HCEC 1CT (cell line): ENCODE measurements at places on chromosomes 4 and X.
A peak's percentile ranks its signal among the peaks of the same experiment; 100 is the strongest.

GRCh38 chr4:130712038-130712437 lies 1616.1 kb downstream of the C4orf33 start:
- peak; percentile 72 for DNase-seq

GRCh38 chr4:119103263-119103662 lies 32.4 kb upstream of the MYOZ2 start:
- peak; percentile 95 for DNase-seq

GRCh38 chrX:108130889-108131288 lies 39.3 kb downstream of the ATG4A start:
- DNase-seq, result no peak

DNA sequence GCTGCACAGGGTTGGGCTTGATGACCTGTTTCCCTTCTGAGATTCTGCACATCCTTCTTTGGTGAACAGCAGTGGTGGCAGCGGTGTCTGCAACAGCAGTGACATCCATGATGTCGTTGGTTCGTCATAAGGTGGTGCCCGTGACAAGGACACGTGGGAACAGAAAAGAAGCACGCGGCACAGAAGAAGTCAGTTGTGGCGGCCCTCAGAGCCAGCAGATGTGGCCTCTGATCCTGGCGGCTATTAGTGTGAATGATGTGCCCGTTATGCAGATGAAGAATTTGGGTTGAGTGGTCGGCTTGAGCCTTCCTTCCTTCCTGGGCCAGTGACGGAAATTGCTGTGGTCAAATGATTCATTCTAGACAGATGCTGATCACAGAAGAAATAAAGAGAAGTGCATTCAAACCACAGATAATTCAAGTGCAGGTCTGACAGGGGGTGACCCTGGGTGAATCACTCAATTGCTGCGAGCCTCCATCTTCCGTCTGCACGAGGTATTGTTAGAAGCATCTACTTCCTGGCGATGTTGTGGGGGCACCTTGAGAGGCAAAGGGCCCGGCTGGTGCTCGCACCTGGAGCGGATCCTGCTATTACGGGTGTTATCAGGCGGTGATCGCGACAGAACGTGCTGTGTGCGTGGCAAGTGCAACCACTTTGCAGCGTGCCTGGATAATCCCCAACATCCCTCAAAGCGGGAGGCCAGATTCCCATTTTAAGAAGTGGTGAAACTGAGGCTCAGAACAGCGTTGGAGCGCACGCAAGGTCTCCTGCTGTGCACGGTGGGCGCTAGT lies 215.2 kb upstream of the PSAPL1 start:
- DNase-seq, result peak; percentile 82

DNA sequence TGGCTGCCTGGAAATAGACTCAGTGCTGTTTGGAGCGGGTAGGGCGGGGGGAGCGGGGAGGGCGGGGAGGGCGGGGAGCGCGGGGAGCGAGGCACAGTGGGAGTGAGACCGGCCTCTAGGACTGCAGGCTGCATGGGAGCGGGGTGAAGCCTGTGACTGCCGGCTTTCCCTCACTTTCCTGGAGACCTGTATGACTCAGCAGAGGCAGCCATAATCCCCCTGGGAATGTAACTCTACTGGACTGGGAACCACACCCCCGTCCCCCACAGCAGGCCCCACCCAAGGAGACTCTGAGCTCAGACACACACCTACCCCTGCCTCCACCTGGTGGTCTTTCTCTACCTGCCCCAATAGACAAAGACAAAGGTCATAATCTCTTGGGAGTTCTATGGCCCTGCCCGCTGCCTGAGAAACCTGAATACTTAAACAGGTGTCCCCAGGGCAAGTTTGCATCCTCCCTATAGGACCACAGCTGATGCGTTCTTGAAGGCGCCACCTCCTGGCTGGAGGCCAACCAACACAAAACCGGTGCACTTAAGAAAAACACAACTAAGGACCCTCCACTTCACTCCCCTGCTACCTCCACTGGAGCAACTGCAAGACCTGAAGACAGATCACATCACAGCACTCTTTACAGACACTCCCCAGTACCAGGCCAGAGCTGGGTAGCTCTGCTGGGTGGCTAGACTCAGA lies 18.0 kb downstream of the HDAC8 start:
- DNase-seq, result no peak

DNA sequence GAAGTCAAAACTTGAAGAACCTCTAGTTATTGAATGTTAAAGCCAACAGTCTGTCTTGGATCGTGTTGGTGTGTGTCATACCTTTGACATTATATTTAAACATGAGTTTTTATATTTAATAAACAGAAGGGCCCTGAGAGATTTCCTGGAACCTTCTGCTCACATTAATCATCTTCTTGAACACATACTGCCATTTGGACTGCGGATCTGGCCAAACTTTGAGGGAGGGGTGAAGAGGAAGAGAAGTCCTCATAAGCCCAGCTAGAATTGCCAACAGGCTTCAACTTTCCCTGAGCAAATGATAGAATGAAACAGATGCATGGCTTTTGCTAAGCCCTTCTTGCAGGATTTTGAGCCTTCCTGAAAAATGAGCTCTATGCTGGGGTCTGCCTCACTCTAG lies 27.4 kb downstream of the CCKAR start:
- no peak for DNase-seq

- DNase-seq, result no peak
Observed at GRCh38 chr4:40916880-40917279, 167.1 kb downstream of the NSUN7 start.

DNA sequence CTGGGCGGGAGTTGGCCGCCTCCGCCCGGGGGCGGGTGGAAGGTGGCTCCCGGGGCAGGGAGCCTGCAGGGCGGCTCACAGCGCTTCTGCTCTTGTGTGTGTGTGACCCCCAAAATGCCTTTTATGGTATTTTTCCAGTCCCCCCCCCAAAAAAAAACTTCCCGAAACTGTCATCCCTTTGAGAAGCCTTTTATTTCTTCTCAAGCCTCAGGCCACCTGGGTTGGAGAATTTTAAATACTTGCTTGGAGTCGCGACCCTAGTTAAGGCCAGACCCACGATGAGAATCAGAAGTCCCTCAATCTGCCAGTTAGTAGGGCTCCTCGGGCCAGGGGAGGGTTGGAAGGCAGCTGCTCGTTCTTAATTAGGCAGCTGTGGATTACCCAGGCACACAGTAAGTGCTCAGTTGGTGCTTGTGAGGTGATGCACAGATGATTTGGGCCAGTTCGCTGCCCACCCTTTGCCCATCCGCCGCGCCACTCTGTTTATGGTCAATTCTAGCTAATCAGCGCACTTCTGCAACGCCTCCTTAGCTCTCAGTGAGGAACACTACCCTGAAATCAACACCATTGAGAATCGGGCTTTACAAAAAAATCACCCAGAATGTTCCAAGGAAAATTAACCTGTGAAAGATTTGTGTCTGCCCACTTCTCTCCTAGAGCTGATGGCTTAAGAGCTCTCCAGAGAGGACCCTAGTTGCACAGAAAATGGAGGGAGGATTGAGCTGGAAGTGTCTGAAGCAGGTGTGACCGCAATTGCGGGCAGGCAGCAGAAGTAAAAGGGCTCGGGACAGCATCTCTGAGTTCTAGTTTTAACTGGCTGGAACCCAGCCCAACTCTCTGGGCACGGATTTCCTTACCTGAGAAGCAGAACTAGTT lies 648 bp upstream of the SCD5 start:
- no peak for DNase-seq

DNA sequence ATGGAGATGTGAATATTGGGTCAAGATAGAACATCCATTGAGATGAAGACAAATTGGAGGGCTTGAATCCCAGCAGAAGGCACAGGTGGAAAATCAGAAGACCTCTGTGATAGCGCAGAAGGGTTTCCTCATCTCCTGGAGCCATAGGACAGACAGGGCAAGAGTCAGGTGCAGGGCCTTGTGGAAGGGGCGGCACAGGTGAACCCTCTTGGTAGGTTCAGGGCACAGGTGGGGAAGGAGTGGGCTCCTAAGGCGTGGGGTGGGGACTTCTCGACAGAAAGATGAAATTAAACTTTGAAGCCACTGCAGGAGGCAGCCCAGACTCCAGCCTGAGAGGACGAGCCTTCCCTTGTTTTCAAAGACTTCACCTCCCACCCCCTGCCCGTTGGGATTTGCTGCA lies 9.3 kb upstream of the RGS12 start:
- no peak for DNase-seq

- DNase-seq, result no peak
Observed at GRCh38 chr4:150534818-150535217, 47.1 kb upstream of the MAB21L2 start.

DNA sequence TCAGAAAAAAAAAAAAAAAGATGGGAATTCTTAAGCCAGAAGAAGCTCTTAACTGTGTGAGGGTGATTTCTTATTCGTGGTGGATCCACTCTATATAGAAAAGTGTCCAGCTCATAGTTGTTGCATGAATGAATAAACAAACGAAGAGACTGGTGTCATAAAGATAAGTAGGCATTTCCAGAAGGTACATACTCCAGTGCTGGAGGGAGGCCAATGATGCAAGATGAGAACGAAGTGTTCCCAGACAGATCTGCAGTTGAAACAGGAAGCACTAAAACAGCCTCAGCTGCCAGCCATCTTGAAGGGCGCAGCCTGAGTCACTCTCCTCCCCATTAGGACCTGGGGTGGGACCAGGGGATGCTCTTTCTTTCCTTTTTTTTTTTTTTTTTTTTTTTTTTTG lies 47.4 kb upstream of the HOPX start:
- peak; percentile 88 for DNase-seq

- peak; percentile 83 for DNase-seq
Observed at GRCh38 chr4:28373601-28374000, 1513.0 kb downstream of the STIM2 start.

- DNase-seq, result no peak
Observed at GRCh38 chr4:39046249-39046648, 14.0 kb upstream of the TMEM156 start.

GRCh38 chrX:132226169-132226568 lies 6.9 kb upstream of the RAP2C start:
- no peak for DNase-seq

DNA sequence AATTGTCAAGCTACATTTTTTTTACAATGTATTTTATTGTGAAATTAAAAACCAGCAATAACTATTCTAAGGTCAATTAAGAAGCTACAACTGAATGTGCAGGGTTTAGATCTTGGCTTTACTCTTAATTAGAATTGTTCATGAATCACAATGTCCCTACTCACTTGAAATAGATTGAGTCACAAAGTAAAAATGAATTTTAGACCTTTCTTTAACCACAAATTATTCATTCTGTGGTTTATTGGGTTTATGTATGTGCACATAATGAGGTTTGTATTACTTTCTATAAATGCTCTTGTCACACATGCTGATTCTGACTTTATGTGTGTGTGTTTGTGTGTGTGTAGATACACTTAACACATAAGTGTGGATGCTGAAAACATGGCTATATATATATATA lies 647.0 kb upstream of the AADAT start:
- DNase-seq, result peak; percentile 6

GRCh38 chr4:38606587-38606905 lies 57.5 kb upstream of the KLF3 start:
- no peak for DNase-seq

GRCh38 chr4:125022855-125023501 lies 291.8 kb upstream of the FAT4 start:
- no peak for DNase-seq

DNA sequence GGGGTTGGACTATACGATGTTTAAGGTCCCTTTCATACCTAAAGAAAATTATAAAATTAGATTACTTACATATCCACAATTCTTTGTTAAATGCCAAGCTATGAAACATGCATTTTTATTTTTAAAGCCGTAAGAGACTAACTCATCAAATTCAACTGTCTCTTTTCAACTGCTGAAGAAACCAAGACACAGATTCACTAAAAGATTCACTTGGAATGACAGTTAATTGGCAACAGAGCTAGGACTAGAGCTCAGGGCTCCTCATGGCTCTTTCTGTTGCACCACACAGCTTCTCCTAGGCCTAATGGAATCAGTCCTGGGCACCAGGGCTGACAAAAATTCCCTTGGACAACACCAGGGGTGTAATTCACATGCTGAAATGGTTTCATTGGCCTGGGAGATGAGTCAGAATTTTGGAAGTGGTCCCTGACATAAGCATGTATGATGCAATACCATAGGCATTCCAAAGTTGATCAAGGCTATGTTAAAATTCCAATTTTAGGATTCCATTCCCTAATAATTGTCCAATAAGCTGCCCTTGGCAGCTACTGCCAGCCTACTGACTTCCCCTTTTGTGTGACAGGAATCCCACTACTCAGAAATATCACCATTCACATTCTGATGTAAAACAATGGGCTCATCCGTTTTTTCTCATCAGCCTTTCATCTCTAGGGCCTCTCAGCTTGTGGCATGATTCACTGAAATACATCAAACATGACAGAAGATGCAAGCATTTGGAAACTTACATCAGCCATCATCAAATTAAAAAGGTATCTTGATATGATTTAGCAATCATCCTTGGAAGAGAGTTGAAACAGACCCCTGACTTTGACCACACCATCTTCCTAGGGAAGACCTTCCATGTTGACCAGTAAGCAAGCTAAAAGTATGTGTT lies 54.2 kb downstream of the PLAC1 start:
- peak; percentile 86 for DNase-seq

DNA sequence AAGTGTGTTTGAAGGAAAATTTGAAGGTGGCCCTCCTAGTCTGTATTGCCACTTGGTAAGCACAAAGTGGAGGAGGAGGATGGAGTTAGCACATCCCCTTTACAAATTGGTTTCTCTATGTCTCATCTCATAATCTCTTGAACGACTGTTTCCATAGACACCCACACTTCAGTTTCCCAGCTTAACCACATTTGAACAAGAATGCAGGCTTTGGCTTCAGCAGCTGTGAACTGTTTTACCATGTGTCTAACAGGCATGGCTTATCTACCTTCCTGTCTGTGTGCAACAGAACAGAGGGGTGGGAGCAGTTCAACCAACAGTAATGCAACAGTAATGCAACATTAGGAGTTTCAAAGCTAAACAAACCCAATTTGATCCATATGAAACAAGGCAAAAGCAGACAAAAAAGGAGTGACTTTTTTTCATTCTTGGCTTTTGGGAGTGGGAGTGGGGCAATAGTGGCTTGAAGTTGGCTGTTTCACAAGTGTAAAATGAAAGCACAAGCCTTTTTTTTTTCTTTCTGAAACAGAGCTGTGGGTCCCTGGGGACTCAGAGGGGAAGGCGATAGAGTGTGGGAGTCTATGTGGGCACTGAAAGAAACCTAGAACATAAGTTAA lies 108.0 kb downstream of the ITM2A start:
- no peak for DNase-seq
